Psoas muscle (tissue), 8 donors: ENCODE measurements at places on chromosomes 2 and 18.

DNA sequence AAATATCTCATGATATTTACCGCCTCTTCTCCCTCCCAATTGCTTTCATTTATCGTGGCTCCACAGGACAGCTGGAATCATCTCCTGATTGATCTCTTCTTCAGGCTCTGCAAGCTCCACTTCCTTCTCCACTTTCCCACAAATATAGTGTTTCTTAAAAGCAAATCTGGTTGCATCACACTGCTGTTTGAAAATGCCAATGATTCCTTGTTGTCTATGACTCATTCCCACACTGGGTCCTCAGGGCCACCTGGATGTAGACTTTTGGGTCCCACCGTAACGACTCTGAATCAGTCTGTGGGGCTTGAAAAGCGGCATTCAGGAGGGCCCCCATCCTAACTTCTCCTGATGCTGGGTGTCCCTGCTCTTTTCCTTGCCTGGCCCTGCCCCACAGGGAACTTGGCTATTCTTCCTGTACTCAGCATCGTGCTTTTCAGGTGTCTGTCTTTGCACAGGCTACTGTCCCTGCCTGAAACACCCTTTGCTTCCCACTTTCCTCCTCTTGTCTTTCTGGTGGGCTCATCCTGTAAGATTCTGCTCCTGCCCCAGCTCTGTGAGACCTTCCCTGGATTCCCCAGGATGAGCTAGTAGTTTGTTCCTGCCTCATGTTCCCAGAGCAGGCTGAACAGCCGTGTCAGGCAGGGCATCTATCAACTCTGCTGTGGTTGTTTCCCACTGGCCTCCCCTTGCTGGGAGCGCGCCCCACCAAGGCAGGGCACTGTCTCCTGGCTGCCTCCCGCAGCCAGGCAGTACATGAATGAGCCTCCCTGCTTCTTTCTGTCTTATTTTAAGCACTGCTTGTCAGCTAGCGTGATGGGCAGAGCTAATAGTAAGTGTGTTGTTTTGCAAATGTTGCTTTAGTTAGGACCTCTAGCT lies 111.9 kb downstream of the KCTD1 start:
- no peak for DNase-seq

DNA sequence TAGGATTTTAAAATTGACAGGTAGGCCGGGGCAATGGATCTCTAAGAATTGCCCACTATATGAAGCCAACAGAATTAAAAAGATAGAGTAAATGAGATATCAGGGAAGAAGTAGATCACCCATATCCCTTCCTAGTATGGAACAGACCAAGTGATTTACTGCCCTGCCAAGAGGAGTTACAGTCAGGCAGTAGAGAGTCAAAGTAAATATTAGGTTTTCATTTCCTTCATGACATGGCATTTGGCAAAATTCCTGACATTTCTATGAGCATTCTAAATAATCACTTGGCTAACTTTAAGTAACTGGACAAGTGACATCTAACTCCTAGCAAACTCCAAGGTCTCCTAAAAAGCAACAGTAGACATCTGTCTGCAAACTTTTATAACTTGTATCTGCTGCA lies 33.5 kb downstream of the GALNT5 start:
- DNase-seq: no peak

DNA sequence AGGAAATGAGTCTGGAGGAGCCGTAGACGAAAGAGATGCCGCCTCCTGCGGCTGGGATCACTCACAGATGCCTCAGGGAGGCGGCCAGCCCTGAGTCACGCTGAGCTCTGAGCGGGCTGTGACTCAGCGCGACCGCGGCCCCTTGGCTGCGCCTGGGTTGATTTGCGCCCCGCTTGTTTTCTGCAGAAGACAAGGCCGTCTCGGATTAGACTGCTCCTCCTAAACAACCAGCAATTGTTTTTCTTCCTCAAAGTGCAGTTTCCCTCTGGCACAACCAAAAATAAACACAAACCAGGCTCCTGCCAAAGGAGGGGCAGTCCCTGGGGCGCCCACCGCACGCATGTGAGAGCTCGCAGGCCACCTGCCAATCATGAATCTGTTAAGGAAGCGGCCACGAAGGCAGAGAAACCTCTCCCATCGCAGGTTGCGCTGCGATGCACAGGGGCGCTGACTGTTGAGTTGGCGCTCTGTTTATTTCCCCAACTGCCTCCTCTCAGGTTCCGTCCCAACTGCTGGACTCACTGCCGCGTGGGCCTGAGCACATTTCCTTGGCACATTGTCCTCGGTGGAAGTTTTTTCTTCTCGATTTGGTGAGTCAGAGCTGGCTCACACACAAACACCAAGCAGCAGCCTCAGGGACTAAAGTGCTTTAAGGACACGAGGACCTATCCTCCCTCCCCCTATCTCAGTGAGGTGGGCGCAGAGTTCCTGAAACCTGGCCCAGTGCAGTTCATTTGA lies 85.2 kb upstream of the NDUFV2 start:
- peak; percentile 88 for DNase-seq

DNA sequence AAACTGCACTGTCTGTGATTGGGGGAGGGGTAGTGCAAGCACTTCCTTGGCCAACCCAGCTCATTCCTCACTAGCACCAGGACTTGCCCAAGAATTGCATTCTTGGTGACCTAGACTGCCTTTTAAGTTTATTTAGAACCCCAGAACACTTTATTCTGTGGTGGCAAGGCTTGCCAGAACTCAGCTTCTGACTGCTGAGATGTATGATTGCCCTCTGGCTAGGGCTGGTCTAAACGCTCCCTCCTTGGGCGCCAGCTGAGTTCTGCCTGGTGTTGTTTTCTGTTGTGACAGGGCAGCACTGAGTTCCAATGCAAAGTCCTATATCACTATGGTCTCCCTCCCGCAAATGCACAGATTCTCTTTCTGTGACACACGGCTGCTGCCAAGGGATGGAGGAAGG lies 247.7 kb downstream of the ZNF385B start:
- no peak for DNase-seq

DNA sequence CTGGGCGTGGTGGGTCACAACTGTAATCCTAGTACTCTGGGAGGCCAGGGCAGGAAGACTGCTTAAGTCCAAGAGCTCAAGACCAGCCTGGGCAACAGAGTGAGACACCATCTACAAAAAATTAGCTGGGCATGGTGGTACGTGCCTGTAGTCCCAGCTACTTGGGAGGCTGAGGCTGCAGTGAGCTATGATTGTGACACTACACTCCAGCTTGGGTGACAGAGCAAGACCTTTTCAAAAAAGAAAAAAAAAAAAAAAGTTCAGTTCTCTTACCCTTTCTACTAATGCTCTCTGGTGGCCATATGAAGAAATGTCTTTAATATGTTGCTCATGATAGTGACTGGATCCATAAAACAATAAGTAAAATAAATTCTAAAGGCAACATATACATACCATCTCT lies 14.9 kb downstream of the TYW5 start:
- no peak for DNase-seq

GRCh38 chr2:63764630-63765029 lies 77.1 kb upstream of the UGP2 start:
- DNase-seq: no peak

- no peak for DNase-seq
These were observed 47.2 kb downstream of the HIBCH start for GRCh38 chr2:190272457-190272842.

DNA sequence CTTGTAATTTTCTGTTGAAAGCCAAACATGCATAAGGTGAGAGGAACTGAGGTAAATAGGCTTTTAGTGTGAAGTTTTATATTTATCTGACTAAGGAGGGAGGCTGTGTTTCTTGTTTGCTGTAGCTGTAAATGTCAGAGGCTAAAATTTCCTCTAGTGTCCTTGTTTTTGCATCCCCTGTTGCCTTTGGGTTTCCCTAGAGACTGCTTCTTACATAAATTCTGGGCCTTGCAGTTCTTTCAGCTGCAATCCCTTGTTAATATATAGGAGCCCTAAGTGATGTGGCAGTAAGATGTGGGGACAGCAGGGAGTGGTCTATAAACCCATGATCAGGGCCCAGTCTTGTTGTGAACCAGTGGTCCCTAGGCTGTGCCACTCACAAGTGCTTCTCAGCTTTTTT lies 7.5 kb upstream of the IMP4 start:
- DNase-seq: no peak

DNA sequence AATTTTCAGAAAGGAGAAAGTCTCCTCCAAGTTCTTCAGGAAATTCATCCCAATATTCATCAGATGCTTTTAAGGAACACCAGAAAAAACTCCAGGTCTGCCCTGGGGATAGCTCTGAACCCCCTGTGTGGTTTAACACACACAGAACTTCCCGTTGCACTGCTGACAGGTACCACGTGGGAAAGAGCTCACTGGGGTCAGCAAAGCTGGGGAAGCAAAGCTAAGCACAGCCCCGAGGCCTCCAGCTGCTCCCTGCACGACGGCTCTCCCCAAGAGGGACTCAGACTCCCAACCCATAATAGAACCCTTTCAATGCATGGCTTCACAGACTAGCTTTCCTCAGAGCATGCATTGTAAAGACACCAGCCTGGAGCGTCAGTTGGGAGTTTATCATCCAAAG lies 28.0 kb downstream of the ADI1 start:
- DNase-seq: peak; percentile 37

DNA sequence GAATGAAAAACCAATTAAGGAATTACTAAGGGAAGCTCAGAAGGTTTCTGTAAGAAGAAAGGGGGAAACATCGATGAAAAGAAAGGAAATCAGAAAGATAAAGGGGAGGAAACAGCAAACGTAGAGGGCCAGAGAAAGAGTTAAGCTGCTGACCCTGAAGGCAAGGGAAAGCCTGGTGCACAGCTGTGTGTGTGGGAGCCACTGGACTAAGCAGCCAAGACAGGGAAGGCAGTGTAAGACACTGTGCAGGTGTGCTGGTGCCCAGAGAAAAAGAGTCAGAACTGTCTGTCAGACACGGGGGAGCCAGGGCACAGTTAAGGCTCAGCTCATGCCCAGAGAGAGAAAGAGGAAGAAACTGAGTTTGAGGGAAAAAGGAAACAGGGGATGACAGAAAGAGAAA lies 104.0 kb downstream of the HIBCH start:
- no peak for DNase-seq

GRCh38 chr2:120402067-120402433 lies 56.1 kb downstream of the INHBB start:
- no peak for DNase-seq

GRCh38 chr2:219073413-219074129 lies 12.8 kb upstream of the IHH start:
- no peak for DNase-seq

DNA sequence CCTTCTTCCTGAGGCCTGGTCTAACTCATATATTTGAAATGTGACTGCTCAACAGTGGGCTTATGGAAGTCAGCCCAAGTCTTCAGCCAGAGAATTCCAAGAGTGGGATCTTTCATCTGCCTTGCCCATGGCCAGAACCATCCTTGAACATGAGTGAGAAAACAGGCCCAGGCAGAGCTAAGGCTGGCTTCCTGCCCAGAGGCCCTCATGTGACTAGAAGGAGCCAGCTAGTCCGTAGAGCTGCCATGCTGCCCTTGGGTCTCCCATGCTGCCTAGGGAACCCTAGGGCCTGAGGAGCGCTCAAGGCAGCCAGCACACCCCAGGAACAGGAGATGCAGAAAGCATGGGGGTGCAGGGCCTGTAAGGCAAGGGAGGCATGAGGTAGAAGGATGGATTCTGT lies 203.6 kb downstream of the FHOD3 start:
- DNase-seq: no peak

GRCh38 chr18:27278131-27278530 lies 93.0 kb upstream of the CHST9 start:
- DNase-seq: no peak

- no peak for DNase-seq
These were observed 166.5 kb downstream of the MTX2 start for GRCh38 chr2:176435729-176436128.

DNA sequence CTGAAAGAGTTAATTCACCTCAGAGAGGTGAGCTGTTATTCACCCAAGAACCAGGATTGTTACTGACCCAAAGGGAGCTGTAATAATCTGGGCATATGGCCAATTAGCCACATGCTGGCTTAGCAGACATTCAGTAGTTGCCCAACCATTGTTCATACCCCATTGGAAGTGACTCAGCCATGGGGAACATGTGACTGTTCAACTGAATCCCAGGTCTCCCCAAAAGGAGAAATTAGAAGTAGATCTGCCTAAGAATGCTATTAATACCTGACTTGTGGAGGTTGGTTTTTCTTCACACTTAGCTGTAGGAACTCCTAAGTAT lies 272.6 kb upstream of the UBE2E3 start:
- DNase-seq: no peak

DNA sequence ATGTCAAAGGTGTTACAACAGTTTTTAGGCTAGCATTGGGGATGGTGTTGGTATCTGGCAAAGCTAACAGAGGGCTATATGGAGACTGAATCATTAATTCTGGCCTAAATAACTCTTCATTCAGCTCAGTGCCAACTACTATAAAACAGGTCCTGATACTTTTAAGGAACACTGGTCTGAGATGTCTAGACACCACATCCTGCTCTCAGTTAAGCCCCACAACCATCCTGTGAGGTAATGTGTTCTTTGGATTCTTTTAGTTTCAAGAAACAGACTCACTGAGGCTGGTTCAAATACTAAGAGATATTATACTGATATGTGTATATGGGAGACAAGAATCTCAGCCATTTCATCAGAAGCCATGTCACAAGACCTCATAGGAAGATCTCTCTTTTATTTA lies 14.2 kb upstream of the HK2 start:
- no peak for DNase-seq

DNA sequence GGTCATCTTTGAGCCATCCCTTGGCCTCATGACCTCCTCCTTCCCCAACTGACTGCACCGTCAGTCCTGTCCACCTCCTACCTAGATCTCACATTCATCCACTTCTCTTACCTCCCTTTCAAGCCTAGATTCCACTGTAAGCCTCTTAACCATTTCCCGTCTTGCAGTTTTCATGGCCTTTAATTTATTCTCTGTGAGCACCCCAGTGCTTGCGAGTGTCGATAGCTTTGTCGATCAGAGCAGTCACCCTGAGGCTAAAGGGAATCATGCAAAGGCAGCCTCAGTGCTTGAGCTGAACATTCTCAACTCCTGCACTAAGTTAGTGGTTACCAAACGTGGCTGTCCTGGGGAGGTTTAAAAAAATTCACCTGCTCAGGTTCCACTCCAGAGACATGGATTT lies 14.7 kb downstream of the ARHGAP25 start:
- DNase-seq: no peak

GRCh38 chr2:112692495-112692911 lies 28.3 kb upstream of the NT5DC4 start:
- no peak for DNase-seq

- DNase-seq: no peak
These were observed 29.4 kb upstream of the ASNSD1 start for GRCh38 chr2:189631849-189632248.

- DNase-seq: no peak
These were observed 43.7 kb downstream of the WIPF1 start for GRCh38 chr2:174553811-174554493.

- DNase-seq: no peak
These were observed 1601.1 kb downstream of the SUCLG1 start for GRCh38 chr2:82857967-82858366.

GRCh38 chr2:274503-274902 lies 9.8 kb downstream of the ACP1 start:
- DNase-seq: no peak

DNA sequence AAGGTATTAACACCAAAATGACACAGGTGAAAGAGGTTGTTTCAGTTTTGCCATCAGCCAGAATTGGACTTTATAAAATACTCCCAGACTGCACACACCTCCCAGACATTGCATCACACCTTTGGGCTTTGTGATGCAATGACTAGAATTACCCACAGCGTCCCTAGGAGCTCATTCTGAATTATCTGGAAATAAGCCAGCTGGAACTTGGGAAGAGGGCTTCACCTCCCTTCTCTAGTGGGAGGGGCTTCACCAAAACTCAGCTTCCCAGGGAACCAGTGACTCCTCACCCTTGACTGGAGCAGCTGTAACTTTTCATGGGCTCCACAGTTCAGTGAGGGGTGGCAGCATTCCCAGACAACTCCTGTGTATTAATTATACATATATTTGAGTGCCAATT lies 83.1 kb upstream of the BZW1 start:
- DNase-seq: peak; percentile 54
